ENCODE measurements at places on chromosomes 12 and 14. TPM values are rescaled to one million over a fixed set of nuclear protein-coding genes. Genes with fewer than 3 reads are reported as not detected.

Gene PRKD1
- total RNA-seq = 2.4 TPM

Gene MANSC1
- 3.9 TPM for total RNA-seq

Gene ESPL1
- 18.2 TPM for total RNA-seq

Gene ISCU
- total RNA-seq = 86.6 TPM

Gene TTC9
- 3.8 TPM for total RNA-seq

Gene TRIM9
- 12.2 TPM for total RNA-seq

Gene MRPL52
- 194 TPM for total RNA-seq

Gene TPI1
- 1,601 TPM for total RNA-seq

Gene TAS2R42
- not detected for total RNA-seq

Gene KLRD1
- not detected for total RNA-seq

Gene ATF1
- 44.0 TPM for total RNA-seq

Gene TAS2R8
- not detected for total RNA-seq

Gene SLC5A8
- total RNA-seq = not detected

Gene PLA2G1B
- not detected for total RNA-seq

Gene TAS2R10
- 0.06 TPM for total RNA-seq

Gene KERA
- total RNA-seq = not detected

Gene OTUB2
- 2.7 TPM for total RNA-seq

Gene OR4E2
- not detected for total RNA-seq

Gene SLC6A15
- 4.0 TPM for total RNA-seq

Gene KCNC2
- total RNA-seq = not detected

Gene JAG2
- 27.4 TPM for total RNA-seq
